Fibroblast of villous mesenchyme (primary cell): ENCODE measurements at places on chromosomes 11 and 22.

DNA sequence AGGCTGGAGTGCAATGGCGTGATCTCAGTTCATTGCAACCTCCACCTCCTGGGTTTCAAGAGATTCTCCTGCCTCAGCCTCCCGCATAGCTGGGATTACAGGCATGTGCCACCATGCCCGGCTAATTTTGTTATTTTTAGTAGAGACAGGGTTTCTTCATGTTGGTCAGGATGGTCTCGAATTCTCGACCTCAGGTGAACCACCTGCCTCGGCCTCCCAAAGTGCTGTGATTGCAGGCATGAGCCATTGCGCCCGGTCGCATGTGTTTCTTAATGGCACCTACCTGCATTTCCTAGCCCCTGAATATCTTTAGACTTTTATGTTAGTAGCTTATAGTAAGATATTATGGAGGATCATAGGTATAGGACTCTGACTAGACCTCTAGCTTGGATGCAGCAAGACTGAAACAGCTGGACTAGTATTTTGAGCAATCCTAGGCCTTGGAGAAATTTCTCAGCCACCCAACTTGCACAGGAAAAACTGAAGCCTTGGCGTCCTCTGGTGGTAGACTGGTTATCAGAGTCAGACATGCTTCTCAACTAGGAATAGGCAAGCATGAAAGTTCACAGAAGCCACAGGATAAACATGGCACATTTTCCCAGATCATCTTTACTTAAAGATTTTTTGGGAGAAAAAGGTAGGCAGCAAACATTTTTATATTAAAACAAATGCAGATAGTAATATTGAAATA is 22.7 kb upstream of the C1QTNF4 start:
- peak; percentile 86 for DNase-seq

DNA sequence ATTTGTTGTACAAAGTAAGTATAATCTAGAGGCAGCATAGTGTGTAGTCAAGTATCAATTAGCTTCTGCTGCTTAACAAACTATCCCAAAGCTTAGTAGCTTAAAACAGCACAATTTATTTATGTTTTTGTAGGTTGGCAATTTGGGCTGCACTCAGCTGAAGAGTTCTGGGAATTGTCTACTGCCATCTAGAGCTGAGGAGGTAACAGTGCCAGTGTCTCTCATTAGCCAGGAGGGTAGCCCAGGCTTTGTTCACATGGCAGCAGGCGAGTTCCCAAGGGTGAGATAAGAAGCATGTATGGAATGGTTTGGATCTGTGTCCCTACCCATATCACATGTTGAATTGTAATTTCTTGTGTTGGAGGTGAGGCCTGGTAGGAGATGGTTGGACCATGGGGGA is 45.8 kb upstream of the SLN start:
- no peak for DNase-seq

DNA sequence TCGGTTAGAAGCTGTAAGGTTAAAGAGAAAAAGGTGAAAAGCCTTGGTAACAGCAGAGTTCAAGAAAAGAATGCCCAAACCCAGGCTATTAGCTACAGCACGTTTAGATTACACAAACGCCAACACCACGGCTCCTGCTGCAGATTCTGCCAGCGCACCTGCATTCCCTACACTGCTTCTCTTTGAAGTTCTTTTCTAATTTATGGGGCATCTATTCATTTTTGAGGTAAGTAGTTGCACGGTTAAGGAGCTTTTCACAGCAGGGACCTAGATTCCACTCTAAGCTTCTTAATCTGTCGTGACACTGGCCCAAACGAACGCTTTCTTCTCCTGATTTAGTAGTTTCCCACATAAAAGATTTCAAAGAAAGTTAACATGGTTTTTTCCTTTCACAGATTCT is 38.0 kb upstream of the CHKA start:
- DNase-seq = no peak

- no peak for DNase-seq
Observed at GRCh38 chr11:48011102-48011797, 30.9 kb downstream of the PTPRJ start.

DNA sequence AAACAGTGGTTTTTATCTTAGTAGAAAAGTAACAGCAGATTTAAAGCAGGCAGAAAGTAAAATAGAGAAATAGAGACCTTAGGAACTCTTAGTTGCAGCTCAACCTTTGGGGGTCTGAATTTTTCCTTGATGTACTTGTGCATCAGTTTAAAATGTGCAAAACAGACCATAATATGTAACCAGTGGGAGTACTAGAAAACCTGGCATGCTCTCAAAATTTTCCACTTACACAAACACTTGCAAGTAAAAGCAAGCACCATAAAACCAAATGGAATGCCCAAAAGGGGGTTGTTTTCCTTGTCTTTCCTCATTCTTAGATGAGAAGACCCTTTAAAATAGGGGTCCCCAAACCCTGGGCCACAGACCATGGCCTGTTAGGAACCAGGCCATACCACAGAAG is 12.9 kb upstream of the MRGPRE start:
- no peak for DNase-seq

DNA sequence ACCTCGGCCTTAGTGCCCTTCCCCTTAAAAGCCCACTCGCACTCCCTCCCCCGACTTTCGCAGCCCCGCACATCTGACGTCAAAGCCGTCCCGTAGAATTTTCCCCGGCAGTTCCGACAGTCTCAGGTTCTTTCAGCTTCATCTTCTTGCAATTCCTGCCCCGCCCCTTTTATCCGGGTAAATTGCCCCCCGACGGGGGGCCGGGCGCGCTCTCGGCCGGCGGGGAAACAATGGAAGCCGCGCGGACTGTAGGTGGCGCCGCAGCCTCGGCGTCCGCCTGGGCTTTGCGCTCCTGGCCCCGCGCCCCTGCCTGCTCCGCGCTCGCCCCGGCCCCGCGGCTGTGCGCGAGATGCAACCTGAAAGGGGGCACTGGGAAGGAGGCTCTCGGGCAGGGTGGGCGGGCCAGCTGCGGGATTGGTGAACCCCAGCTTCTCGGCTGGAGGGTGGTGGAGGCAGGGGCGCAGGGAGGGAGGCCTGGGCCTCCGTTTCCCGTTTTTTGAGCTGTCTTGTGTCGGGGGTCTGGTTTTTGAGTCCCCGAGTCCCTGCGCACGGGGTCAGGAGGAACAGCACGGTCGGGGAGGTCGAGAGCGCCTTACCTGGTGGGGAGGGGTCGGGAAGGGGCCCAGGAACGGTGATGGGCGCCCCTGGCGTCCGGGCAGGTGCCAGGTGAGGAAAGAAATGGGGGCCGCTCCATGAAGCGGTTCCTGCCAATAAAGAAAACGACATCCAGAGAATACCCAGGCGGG is 859 bp upstream of the FGF19 start:
- DNase-seq = no peak

DNA sequence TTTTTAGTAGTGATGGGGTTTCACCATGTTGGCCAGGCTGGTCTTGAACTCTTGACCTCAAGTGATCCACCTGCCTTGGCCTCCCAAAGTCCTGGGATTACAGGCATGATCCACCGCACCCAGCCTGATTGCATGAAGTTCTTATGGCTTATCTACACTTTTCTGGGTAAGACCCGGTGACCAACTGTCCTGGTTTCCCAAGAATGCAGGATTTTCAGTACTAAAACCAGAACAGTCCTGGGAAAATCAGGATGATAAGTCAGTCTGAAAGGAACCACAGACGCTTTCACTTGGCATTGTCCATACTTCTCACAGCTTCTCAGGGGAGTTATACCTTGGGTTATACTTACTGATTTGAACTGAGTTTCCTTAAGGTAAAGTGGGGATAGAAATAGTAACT is 1.4 kb upstream of the BPIFC start:
- DNase-seq = peak; percentile 17

DNA sequence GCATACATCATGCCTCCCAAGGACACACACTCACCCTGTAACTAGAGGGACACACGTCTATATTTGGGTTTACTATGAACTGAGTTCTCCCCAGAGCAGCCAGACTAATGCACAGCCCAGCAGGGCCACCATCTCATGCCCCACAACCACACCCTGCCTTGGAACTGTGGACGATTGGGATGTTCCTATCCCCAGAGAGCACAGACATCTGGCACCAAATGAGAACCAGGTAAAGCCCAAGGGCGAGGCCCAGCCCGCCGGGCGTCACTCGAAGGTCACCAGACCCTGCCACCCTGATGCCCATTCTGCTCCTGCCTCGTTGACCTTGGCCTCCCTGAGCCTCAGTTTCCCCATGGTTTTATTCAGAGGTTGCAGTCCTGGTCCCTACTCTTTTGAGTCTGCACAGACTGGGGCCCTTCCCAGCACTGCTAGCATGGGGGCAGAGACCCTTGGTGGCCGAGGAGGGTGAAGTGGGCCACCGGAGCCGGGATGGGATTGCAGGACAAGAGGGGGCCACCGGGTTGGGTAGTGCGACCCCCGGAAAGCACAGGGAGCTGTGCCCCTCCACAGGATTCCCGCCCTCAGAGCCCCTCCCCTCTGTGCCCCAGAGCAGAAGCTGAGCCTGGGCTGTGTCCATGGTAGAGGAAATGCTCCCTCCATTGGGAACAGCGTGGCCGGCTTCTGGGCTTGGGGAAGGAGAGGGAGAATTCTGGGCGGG is 56.8 kb downstream of the IGLL5 start:
- no peak for DNase-seq

DNA sequence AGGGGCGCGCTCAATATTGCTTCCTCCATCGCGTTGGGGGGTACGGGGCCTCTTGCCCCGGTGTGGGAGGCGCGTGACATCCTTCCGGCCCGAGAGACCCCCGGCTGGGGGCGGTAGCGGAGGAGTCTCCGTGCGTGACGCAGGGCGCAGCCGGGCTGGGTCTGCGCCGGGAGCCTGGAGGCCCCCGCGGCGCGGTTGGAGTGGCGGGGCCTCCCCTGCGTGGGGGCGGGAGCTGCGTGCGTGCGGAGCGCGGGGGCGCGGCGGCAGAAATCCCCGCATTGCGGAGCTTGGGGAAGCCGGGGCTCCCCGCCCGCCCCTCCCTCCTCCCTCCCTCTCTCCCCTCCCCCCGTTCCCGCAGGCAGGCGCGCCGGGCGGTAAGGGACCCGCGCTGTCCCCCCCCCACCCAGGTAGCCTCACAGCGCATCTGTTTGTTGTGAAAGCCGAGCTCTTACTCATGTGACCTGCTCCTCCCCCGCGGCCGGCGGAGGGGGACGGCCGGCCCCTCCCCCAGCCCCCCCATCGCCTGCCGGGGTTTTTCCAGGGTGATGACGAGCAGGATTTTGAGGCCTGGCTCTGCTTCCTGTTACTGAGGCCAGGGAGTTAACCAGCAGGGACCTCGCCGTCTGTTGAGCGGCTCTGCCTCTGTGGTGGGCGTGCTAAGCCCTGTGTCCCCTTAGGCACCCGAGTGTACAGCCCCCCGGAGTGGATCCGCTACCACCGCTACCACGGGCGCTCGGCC is 1.6 kb downstream of the PIM3 start:
- peak; percentile 97 for DNase-seq

GRCh38 chr22:36985211-36985889 is 33.9 kb downstream of the TST start:
- no peak for DNase-seq

- peak; percentile 4 for DNase-seq
Observed at GRCh38 chr11:129787532-129788155, 28.0 kb upstream of the TMEM45B start.

GRCh38 chr11:64870893-64871466 is 7.4 kb downstream of the EHD1 start:
- DNase-seq = no peak

DNA sequence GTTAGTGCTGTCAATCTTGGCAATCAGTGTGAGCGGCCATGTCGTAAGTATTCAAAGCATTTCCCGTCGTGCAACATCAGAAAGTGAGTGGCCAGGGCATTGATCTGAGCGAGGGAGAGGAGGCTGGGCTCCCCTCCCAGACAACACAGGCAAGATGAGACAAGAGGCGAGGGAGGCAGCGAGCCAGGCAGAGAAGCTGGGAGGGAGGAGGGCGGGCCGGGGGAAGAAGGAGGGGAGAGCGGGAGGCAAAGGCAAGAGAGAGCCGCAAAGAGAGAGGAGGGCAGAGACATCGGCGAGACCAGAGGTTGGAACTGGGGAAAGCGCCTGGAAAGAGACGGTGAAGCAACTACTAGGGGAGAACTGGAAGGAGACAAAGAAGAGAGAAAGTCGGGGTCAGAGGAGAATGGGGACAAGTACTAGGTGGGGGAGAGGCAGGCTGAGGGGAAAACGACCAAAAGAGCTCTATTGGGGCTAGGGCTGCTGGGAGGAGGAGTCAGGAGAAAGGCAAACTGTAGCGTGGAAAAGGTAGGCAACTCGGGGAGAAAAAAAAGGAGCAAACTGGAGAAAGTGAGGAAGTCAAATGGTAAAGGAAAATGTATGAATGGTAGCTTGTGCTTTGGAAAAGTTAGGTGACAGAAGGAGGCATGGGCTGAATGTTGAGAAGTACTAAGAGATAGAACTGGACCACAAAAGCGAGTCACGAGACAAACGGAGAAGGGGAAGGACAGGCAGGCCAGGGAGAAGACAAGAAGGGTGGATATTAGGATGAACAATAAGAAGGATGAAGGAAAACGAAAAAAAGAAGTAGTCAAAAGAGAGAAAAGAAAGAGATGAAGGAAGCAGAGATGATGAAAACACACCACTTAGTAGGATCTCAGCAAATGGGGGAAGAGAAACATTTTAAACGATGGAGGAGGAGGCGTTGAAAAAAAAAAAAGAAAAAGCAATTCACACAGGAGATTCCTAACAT is 130.5 kb upstream of the C11orf58 start:
- peak; percentile 70 for DNase-seq

- DNase-seq = peak; percentile 79
Observed at GRCh38 chr11:35260342-35260985, 121.5 kb downstream of the CD44 start.

- DNase-seq = no peak
Observed at GRCh38 chr22:28514321-28514821, 165.3 kb downstream of the TTC28 start.

- DNase-seq = no peak
Observed at GRCh38 chr11:18105086-18105801, 638 bp downstream of the SAAL1 start.

DNA sequence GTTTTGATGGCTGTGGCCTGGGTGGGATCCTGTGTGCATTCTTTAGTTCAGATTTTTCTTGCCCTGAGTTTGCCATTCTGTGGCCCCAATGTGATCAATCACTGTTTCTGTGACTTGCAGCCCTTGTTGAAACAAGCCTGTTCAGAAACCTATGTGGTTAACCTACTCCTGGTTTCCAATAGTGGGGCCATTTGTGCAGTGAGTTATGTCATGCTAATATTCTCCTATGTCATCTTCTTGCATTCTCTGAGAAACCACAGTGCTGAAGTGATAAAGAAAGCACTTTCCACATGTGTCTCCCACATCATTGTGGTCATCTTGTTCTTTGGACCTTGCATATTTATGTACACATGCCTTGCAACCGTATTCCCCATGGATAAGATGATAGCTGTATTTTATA is 620 bp downstream of the OR4C16 start:
- DNase-seq = no peak

DNA sequence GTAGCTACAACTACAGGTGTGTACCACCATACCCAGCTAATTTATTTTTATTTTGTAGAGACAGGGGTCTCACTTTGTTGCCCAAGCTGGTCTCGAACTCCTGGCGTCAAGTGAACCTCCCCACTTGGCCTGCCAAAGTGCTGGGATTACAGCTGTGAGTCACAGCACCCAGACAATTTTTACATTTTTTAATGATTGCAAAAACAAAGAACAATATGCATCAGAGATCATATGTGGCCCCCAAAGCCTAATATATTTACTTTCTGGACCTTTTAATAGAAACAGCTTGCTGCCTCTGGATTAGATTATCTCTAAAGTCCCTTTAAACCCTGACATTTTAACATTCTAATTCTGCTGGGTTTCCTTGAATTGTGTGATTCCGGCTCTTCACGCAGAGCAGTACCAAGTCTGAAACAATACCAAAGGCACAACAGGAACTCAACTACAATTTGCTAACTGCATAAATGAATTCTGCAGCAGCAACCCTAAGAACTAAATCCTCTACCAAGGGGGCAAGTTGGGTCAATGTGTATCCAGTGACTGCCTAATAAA is 25.0 kb downstream of the RAB30 start:
- peak; percentile 33 for DNase-seq

- DNase-seq = peak; percentile 42
Observed at GRCh38 chr11:59247531-59248227, 35.0 kb upstream of the MPEG1 start.
